ENCODE measurements at places on chromosomes 1 and 21.

GRCh38 chr1:209886219-209886536, 51.8 kb upstream of the SYT14 start:
- no peak for DNase-seq

DNA sequence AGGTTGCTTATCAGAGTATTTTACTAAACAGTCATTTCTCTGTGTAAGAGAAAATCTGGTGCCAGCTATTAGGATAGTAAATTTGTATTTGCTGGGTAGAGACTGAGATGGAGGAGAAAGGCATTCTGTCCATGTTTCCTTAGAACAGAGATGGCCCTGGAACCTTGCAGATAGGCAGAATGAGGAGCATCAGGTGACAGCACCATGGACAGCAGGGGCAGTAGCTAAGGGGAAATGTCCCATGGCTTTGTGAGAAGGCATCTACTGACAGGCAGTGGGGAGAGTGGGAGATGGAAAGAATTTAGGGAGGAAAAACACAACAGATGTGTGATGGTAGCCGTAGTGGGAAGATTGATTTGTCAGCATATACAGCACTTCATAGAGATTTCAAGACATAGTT, 105.0 kb downstream of the PRRX1 start:
- DNase-seq, result no peak

- DNase-seq, result no peak
These were observed 53.2 kb downstream of the PTGS2 start for GRCh38 chr1:186627019-186627418.

GRCh38 chr1:182595641-182596240, 6.7 kb upstream of the RNASEL start:
- peak; percentile 74 for DNase-seq

GRCh38 chr1:89998306-89998705, 3.4 kb downstream of the ZNF326 start:
- DNase-seq, result no peak

- DNase-seq, result no peak
These were observed 837 bp downstream of the UBASH3A start for GRCh38 chr21:42404539-42404938.

- no peak for DNase-seq
These were observed 725.7 kb downstream of the USP25 start for GRCh38 chr21:16455526-16455925.

- no peak for DNase-seq
These were observed 6.1 kb downstream of the PRDM2 start for GRCh38 chr1:13706046-13706445.

DNA sequence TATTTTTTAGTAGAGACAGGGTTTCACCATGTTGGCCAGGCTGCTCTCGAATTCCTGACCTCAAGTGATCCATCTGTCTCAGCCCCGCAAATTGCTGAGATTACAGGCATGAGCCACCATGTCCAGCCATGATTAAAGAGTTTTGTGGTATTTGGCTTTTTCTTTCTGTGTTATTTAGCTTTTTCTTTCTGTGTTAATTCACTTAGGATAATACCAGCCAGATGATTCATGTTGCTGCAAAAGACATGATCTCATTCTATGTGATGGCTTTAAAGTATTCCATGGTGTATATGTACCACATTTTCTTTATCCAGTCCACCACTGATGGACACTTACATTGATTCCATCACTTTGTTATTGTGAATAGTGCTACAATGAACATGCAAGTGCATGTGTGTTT, 1135.2 kb downstream of the AMY1C start:
- no peak for DNase-seq

DNA sequence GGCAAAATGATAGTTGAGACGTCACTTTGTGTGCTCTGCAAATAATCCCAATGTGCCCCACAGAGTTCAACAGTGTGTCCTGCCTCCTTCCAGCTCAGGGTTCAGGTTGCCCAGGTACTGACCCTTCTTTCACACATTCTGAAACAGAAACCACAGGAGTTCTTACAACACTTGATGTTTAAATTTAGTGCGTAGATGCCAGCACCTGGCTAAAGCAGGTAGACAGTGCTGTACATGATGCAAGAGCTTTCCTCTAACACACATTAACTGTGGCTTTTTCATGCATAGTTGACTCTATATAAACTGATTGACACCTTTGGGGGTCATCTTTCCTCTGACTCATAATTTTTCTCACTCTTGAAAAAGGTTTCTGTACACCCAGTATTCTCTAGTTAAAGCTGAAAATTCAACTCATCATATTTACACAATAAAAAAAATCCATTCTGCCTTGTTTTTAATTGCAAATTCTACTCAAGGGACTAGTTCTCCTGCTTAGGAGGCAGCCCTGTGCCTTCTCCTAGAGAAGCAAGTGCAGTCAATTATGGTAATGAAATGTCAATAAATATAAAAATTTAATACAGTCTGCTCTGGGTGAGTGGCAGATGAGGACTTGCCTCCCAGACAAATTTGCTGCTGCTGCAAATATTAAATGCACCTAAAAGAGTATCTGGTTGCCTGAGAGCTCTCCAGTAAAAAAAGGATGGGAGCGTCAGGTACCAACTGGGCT, 91.4 kb downstream of the NR5A2 start:
- no peak for DNase-seq

DNA sequence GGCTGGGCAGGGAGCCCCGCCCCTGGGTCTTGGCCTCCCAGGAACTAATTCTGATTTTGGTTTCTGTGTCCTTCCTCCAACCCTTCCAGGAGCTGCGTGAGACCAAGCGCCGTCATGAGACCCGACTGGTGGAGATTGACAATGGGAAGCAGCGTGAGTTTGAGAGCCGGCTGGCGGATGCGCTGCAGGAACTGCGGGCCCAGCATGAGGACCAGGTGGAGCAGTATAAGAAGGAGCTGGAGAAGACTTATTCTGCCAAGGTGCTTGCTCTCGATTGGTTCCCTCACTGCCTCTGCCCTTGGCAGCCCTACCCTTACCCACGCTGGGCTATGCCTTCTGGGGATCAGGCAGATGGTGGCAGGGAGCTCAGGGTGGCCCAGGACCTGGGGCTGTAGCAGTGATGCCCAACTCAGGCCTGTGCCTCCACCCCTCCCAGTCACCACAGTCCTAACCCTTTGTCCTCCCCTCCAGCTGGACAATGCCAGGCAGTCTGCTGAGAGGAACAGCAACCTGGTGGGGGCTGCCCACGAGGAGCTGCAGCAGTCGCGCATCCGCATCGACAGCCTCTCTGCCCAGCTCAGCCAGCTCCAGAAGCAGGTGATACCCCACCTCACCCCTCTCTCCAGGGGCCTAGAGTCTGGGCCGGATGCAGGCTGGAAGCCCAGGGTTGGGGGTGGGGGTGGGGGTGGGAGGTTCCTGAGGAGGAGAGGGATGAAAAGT, 18.5 kb upstream of the SEMA4A start:
- no peak for DNase-seq

DNA sequence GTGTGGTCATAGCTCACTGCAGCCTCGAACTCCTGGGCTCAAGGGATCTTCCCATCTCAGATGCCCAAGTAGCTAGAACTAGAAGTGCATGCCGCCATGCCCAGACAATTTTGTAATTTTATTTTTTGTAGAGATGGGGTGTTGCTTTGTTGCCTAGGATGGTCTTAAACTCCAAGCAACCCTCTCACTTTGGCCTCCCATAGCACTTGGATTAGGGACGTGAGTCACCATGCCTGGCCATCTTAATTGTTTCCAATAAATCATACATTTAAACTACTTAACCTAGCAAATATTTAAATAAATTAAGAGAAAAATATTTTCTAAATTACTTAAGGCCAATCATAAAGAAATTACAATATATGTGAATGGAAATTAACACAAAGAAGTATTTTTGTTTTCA, 35.1 kb upstream of the ADGRL4 start:
- DNase-seq, result no peak

GRCh38 chr1:210647406-210648333, 319.0 kb downstream of the HHAT start:
- no peak for DNase-seq

DNA sequence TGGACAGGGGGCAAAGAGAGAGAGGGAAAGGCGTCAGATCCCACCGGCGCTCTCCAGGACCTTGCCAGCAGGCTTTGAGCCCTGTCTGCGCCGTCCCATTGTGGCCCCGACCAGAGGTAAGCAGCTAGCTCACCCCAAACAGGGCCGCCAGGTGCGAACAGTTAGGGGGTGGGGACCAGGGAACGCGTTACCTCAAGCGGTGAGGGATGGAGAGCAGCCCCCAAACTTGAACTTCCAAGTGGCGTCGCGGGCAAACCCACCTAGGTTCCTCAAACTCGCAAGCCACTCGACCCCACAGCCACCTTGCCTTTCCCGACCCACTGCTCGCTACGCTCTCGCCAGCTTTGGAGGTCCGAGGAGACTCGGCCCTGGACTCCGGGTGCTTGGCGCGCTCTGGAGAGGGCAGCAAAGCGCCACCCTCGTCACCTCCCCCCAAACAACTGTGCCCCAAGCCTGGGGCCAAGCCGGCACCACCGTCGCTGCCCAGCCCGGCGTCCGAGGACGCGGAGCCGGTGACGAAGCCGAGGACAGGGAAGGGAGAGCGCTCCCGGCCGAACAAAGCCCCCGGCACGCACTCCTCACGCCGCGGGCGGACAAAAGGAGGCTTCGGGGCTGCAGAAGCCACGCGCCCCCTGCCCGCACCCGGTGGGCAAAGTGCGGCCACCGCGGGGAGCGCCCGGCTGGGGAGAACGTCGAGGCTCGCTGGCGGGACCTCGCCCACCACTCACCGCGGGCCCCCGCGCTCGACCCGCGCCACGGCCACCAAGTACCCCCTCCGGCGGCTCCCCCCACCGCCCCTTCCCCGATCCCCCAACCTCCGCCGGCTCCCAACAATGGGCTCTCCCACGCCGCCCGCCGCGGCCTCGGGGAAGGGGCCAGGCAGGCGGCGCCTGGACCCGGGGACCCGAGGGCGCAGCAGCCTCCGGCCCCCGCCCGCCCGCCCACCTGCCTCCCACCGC, 976 bp downstream of the SSBP3 start:
- peak; percentile 36 for DNase-seq

DNA sequence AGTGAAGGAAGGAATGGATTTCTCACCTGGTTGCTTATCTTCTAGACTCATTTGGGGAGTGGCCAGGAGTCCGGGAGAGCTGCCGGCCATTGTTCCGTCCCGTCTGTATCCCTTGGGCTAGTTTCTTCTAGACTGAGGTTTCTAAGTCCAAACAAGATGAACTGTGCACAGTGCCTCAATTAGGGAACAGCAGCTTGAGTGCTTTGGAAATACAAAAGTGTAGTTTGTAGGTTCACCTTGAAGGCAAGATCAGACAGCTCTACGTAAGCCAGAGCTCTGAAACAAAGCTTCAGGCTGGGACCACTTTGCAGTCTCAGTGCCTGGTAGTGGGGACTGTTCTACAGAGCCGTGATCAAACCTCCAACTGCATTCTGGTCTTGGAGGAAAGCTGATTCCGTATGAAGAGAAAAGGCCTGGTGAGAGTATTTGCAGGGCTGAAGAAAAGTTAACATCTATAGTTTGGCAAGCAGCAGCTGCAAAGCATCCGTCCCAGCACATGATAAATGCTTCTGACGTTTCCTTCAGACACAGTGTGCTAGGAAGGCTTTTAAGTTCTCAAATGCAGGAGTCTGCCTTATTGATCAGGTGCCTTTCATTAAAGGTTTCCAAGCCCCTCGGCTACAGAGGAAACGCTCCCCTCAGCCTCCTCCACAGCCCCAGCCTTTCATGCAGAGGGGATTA, 432.8 kb downstream of the KIF26B start:
- DNase-seq, result no peak

- no peak for DNase-seq
These were observed 1.3 kb downstream of the TBX15 start for GRCh38 chr1:118986555-118987467.

DNA sequence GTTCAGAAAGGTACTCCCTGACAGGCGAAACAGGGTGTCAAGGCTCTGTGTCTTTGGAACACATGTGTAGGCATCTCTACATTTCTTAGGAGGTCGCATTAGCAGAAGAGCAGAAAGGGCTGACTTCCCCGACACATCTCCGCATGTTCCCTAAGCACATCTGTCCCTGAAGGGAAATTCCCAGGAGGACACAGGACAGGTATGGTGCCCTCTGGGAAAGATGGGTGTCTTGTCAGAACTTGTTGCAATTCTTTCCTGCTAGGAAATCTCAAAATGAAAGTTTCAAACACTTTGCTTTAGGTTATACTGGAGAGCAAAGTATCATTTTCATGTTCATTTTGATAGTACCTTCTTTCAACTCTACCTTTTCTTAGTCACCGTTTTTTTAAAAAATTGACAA, 2.0 kb downstream of the DSCAM start:
- no peak for DNase-seq

DNA sequence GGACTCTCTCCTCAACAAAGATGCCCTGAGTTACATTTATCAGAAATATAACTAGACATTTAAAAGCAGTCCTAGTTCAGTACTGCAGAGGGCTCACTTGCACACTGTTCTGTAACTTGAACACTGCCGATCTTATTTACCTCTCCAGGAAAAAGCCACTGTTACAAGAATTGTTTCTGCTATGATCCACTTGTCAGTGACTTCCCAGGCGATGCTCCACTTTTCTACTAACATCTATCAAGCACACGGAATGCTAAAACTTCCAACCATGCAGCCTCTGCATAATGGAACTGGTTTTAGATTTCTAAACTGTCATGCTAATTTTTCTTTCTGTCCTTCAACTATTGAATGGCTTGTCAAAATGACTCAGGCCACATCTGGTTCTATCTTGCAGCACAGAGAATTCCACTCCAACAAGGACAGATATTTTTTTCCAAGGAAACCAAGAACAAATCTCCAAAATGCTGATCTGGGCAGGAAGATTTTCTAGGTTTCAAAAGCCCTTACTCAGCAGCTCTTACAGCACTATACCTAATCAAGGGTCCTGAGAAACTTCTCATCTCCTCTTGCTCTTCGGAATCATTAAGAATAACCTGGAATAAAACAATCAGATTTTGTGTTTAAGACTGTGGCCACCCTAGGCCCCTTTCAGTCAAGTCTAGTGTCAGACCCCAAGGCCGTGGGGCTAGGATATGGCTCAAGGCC, 9.9 kb downstream of the SEC16B start:
- no peak for DNase-seq

GRCh38 chr21:41148798-41149197, 19.2 kb upstream of the BACE2 start:
- DNase-seq, result no peak

GRCh38 chr1:151237678-151238466, 16.7 kb upstream of the PSMD4 start:
- DNase-seq, result no peak

DNA sequence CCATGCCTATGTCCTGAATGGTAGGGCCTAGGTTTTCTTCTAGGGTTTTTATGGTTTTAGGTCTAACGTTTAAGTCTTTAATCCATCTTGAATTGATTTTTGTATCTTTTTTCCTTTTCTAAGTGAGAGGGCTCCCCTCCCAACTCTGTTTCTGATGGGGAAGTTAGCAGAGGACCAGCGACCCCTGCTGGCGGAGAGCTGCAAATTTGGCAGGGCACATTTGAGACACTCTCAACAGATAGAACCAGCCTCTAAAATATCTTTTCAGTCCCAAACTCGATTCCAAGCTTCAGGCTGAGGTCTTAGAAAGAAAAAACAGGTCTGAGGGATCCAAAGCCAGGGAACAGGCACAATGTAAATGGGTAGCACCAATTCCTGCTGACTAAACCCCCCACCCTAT, 32.5 kb downstream of the LRRC3 start:
- DNase-seq, result peak; percentile 61

- no peak for DNase-seq
These were observed 377.9 kb downstream of the LTN1 start for GRCh38 chr21:28614791-28615190.

GRCh38 chr1:191711961-191712360, 446.3 kb upstream of the RGS18 start:
- no peak for DNase-seq

- DNase-seq, result no peak
These were observed 39.4 kb upstream of the VTCN1 start for GRCh38 chr1:117250061-117250606.
